H1 (cell line): ENCODE measurements at places on chromosomes 4 and X. TPM values are rescaled to one million over a fixed set of nuclear protein-coding genes. Genes with fewer than 3 reads are reported as not detected.

SLC9B1 gene
- 0.19 TPM in 1 of 2 replicates, not detected in the other for total RNA-seq

NCAPG gene
- 52.3 and 56.6 TPM in 2 replicates for total RNA-seq

GAGE2A gene
- not detected in 2 replicates for total RNA-seq

PNMA6F gene
- 0.15 and 0.22 TPM in 2 replicates for total RNA-seq

KLHL2 gene
- total RNA-seq = 9.9 and 12.0 TPM in 2 replicates

CCKAR gene
- total RNA-seq = not detected in 2 replicates

SSX2B gene
- total RNA-seq = not detected in 2 replicates

BOD1L1 gene
- 34.9 and 39.3 TPM in 2 replicates for total RNA-seq

ARAP2 gene
- total RNA-seq = 0.96 and 2.3 TPM in 2 replicates

EPGN gene
- total RNA-seq = not detected in 2 replicates

PFKFB1 gene
- 0.30 and 0.46 TPM in 2 replicates for total RNA-seq

SEC31A gene
- 122 and 125 TPM in 2 replicates for total RNA-seq

LIAS gene
- 19.8 and 24.9 TPM in 2 replicates for total RNA-seq

MAGEA3 gene
- not detected in 2 replicates for total RNA-seq

GIMD1 gene
- total RNA-seq = not detected in 2 replicates

RPS6KA6 gene
- total RNA-seq = 14.6 and 14.7 TPM in 2 replicates

ACSL1 gene
- 6.3 and 8.7 TPM in 2 replicates for total RNA-seq

COX7B2 gene
- total RNA-seq = not detected in 2 replicates

LEF1 gene
- total RNA-seq = 0.67 and 2.6 TPM in 2 replicates

- H3K27ac ChIP-seq = no peak overlapping the region
- peaks cover 26% of the 10 kb centered on the region for H3K36me3 ChIP-seq
- no peak overlapping the region for H3K4me3 ChIP-seq
- H3K4me1 ChIP-seq = no peaks in the 10 kb centered on the region; the same call in 1 of the 2 replicates
These were observed 3.6 kb downstream of the RPL36A start for GRCh38 chrX:101394372-101394771.

- no peak overlapping the region for H3K27ac ChIP-seq
- H3K36me3 ChIP-seq = no peaks in the 10 kb centered on the region
- H3K4me1 ChIP-seq = no peaks in the 10 kb centered on the region
- H3K27me3 ChIP-seq = no peaks in the 10 kb centered on the region
- H3K4me3 ChIP-seq = no peak overlapping the region
These were observed 30.4 kb downstream of the FNIP2 start for GRCh38 chr4:158799013-158799770.

DNA sequence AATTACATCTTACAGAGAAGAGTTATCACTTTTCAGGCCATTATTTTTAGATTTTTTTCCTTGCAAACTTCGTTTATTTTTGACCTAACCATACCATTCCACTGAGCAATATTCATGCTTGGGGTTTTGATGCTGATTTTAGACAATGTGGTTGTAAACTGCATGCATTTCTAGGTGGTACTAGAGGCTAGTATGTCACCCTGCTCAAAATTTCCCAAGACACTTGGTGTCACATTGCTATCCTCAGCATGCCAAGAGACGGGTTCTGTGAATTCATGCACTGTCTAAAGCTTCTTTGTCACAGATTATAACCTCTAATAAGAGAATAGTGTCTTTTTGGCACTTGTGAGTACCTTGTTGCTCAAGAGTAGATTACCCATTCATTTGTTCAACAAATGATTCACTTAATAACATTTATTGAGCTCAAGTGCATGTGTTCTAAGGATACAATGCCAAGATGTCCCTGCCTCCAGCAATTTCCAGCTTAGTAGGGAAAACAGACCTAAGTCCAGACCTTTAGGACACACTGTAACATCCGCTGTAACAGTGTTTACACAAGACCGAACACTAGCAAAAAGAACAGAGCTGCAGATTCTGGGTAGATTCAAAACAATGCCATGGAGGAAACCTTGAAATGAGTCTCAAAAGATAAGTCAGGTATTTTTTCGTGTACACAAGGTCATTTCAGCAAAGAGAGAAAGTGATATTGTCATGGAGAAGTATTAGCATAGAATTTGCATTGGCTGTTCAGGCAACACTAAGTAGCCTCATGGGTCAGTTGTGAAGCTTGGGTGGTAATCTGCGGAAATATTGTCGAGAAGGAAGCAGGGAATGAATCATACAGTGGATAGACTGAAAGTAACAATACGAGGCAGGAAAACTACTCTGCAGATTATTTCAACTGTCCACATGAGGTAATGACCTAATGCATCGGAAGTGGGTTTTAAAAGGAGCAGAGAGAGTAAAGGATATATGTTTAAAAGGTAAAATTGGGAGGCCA, 515.1 kb upstream of the ZFP42 start:
- no peak overlapping the region for H3K27ac ChIP-seq
- H3K4me1 ChIP-seq = no peaks in the 10 kb centered on the region
- H3K4me3 ChIP-seq = no peak overlapping the region
- H3K36me3 ChIP-seq = no peaks in the 10 kb centered on the region
- no peaks in the 10 kb centered on the region for H3K27me3 ChIP-seq
- DNase-seq = no peak

- H3K4me3 ChIP-seq = no peak overlapping the region
- no peaks in the 10 kb centered on the region for H3K27me3 ChIP-seq
- no peak for DNase-seq
These were observed 20.8 kb upstream of the PRSS48 start for GRCh38 chr4:151256134-151256533.

DNA sequence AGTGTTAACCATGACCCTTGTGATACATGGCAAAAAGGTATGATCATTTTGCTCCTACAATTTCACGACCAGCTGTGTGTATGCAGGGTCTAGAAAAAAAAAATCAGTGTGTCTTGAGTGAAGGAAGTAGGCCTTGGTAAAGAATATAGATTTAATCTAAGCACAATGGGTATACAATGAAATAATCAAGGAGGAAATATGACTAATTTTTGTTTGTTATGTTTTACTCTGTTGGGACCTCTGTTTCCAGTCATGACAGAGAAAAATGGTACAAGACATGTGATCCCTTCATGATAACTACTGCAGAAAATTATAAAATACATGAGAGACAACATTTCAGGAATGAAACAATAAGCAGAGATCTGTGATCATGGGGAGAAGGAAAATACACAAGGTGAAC, 835.5 kb downstream of the PDHA2 start:
- no peak overlapping the region for H3K4me3 ChIP-seq
- H3K27me3 ChIP-seq = no peaks in the 10 kb centered on the region
- H3K27ac ChIP-seq = no peak overlapping the region
- no peaks in the 10 kb centered on the region for H3K36me3 ChIP-seq
- no peaks in the 10 kb centered on the region for H3K4me1 ChIP-seq

DNA sequence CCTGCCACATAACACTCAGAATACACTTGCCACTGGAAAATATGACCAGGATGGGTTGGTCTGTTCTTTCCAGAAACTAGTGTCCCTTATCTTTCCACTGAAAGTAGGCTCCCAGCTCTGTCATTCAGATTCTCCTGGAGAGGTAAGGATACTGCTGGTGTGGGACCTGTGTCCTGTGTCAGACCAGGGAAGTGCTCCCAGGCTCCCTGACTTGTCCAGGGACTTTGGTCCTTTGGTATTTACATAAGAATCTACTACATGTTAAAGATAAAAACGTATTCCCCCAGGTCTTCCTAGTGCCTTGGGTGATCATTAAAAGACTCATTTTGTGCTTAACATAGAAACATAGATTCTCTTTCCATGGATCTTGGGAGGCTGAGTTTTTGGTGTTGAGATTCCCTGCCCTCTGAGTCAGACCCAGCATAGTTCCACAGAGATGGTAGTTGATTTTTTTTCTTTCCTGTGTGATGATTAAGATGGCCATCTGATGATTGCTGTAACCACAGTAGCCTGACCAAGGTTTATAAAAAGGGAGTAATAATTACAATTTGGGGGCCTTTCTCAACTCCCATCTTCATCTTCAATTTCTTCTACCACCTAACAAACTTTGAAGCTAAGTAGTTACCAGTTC, 159.8 kb upstream of the JADE1 start:
- no peak for DNase-seq
- no peaks in the 10 kb centered on the region; the same call in 1 of the 2 replicates for H3K36me3 ChIP-seq
- no peak overlapping the region for H3K4me3 ChIP-seq
- H3K4me1 ChIP-seq = peaks cover 3% of the 10 kb centered on the region
- no peak overlapping the region for H3K27ac ChIP-seq

GRCh38 chr4:173170182-173170778, 1.7 kb downstream of the GALNT7 start:
- peak overlapping the region; percentile 93 for H3K4me3 ChIP-seq
- no peaks in the 10 kb centered on the region for H3K36me3 ChIP-seq
- DNase-seq = no peak
- peaks cover 12% of the 10 kb centered on the region for H3K4me1 ChIP-seq
- H3K27ac ChIP-seq = 0 out of 2 replicates have a peak overlapping the region, but pooled peaks have one; percentile 75

- no peak overlapping the region for H3K4me3 ChIP-seq
- H3K4me1 ChIP-seq = no peaks in the 10 kb centered on the region
- no peaks in the 10 kb centered on the region for H3K27me3 ChIP-seq
- H3K36me3 ChIP-seq = no peaks in the 10 kb centered on the region
- no peak for DNase-seq
These were observed 256.1 kb downstream of the THOC2 start for GRCh38 chrX:123476611-123477219.

DNA sequence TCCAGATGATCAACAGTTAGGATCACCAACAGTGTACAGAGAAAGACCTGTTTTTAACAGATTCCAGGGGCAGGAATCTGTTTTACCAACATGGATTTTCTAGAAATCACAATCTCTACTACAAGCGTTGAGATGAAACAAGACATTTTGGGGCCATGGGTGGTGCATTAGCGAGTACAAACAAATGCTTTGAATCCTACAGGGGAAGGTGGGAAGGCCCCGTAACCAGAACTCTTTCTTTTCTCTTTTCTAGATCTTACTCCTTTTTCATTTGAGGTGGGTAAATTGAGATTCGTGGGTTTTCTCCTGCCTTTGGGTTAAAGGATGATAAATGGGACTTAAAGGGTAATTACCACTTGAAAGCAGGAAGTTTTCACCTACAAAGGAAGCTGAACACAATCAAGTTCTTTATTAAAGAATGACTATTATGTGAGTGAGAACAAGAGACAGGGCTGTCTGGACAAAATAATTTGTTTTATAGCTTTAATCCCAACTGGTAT, 189.9 kb upstream of the ANXA3 start:
- no peaks in the 10 kb centered on the region for H3K27me3 ChIP-seq
- H3K4me3 ChIP-seq = no peak overlapping the region
- H3K36me3 ChIP-seq = peaks cover 30% of the 10 kb centered on the region

GRCh38 chr4:156976147-156976546, 4.5 kb upstream of the PDGFC start:
- H3K27me3 ChIP-seq = no peaks in the 10 kb centered on the region
- no peaks in the 10 kb centered on the region for H3K36me3 ChIP-seq
- peaks cover 4% of the 10 kb centered on the region for H3K4me1 ChIP-seq
- DNase-seq = no peak

- no peaks in the 10 kb centered on the region for H3K4me1 ChIP-seq
- DNase-seq = no peak
- H3K27me3 ChIP-seq = no peaks in the 10 kb centered on the region
- no peaks in the 10 kb centered on the region for H3K36me3 ChIP-seq
These were observed 568.0 kb downstream of the PDHA2 start for GRCh38 chr4:96407738-96408463.

GRCh38 chr4:40377512-40378365, 42.6 kb downstream of the CHRNA9 start:
- H3K4me3 ChIP-seq = no peak overlapping the region
- no peak overlapping the region for H3K27ac ChIP-seq
- no peaks in the 10 kb centered on the region for H3K36me3 ChIP-seq
- DNase-seq = no peak

- DNase-seq = no peak
- no peaks in the 10 kb centered on the region for H3K36me3 ChIP-seq
- H3K4me1 ChIP-seq = no peaks in the 10 kb centered on the region
- no peak overlapping the region for H3K27ac ChIP-seq
- no peaks in the 10 kb centered on the region for H3K27me3 ChIP-seq
These were observed 249.1 kb upstream of the FAM47A start for GRCh38 chrX:34381241-34381640.

DNA sequence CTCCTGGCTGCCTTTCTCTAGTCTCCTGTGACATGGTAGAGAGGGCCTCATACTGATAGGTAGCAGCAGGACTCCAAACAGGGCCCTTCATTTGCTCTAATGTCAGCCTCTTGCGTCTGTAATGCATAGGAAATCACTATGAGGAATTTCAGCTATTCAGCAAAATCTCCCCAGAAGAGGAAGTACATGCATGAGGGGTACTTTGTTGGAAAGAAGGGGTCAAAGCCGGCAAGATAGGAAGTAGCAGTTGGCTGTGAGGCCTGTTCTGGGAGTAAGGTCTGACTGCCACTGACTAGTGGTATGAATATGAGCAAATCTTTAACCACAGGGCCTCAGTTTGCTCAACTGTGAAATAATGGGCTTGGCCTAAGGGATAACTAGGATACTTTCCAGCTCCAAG, 283.2 kb downstream of the ARHGAP10 start:
- DNase-seq = no peak
- no peak overlapping the region for H3K4me3 ChIP-seq
- H3K27me3 ChIP-seq = no peaks in the 10 kb centered on the region
